Fibroblast of skin of left biceps (primary cell): ENCODE measurements at places on chromosomes 12 and 14.

GRCh38 chr14:69363964-69364363, 34.1 kb downstream of the ERH start:
- no peak for DNase-seq

- no peak for DNase-seq
Measured at GRCh38 chr12:725076-725475, 27.3 kb upstream of the WNK1 start.

DNA sequence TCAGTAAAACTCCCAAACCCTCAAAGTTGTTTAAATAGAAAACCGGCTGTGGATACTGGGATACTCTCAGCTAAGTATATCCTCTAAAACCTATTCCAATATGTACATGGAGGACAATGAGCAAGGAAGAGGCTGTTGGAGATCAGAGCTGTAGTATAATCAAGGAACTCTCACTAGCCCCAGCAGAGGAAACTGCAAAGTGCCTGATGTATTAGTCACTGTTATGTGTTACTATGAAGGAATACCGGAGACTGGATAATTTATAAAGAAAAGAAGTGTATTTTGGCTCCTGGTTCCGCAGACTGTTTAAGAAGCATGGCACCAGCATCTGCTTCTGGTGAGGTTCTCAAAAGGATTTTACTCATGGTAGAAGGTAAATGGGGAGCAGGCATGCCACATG, 65.6 kb upstream of the RPL10L start:
- no peak for DNase-seq

DNA sequence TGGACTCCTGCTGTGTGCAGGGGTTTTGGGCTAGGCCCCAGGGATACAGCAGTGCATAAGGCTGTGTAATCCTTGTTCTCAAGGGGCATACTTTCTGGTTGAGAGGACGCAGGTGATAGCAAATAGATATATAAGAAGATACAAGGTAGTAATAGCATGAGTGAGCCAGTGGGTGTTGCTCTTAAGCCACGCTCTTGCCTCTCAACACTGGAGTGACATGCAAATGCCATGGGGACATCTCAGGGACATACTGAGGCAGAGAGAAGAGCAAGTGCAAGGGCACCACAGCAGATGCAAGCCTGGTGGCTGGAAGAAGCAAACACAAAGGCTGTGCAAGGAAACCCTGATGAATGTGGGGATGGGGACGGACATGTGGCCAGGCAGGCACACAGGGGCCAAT, 223.3 kb downstream of the CHST11 start:
- DNase-seq = no peak

DNA sequence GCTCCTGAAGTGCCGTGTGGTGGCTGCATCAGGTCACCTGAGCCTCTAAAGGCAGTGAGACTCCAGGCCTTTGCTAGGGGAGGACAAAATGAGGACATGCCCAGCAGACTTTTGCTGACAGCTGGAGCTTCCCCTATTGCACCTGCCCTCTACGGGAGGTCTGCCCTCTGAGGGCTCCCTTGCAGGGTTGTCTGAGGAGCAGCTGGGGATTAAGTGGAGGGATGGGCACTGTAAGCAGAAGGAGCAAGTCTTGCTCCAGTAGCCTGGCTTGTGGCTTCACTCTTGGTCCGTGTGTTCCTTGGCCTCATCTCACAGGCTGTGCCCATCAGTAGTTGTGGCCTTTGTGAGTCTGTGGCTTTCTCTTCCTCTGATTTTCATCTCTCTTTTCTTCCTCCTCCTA, 66.9 kb upstream of the NRXN3 start:
- no peak for DNase-seq

DNA sequence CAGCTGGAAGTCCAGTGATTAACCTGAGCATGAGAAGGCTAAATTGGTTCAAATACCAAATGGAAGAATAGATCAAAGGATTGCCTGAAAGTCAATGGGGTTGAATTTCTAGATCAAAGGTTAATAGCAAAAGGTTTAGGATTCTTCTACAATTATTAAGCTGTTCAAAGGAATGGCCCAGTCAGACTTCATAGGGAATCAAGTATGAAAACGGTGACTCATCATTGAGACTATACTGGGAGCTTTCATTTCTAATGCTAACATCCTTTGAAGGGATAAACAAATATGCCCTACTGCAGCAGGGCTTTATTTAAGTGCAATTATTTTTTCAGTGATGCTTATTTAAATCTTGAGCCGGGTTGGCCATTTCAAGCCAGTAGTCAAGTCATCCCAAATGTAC, 152.8 kb downstream of the RIMBP2 start:
- no peak for DNase-seq

DNA sequence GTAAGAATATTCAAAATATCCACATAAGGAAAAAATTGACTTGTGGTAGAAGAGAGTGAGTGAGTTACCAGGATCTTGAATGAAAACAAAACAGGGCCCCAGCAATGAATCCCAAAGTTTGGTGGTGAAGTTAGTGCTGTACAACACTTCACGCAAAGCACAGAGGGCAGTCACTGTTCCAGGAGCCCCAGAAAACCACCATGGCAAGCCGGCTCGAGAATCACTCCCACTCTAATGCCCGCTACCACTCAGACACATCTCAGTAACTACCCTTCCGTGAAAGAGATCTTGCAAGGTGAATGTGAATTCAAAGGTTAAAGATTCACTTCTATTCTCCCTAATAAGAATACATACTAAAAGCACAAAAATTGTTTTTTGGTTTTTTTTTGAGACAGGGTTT, 30.1 kb downstream of the CLIP1 start:
- no peak for DNase-seq

- no peak for DNase-seq
Measured at GRCh38 chr14:100674428-100674827, 52.3 kb upstream of the DLK1 start.

DNA sequence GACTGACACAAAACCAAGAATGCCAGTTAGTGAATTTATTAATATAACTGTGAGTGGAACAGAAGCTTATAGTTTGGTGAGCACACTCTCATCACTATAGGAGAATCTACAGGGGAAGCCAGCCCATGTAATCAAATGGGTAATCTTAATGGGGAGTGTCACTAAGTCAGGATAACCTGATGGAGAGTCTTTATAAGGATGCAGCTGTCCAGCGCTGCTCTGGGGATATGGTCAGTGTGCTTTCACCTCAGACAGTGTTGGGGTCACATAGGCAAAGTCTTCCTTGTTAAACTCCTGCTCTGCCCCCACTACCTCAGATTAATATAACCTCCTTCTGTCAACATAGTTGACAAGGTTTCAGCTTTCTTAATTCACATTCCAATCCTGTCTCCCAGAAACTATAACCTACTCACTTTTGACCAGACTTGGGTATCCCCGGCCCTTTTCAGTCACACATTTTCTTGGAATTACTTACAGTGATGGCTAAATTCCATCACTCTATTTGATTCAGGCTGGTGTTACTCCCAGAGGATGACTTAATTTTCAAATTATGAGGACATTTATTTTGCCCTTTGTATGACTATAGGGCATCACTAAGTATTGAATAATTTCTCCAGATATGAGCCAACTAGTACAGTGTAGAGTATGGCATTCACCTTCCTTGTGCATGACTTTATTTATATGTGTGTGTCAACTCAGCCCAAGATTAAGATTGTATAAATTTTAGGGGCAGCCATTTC, 13.2 kb downstream of the STK38L start:
- DNase-seq = no peak
